ENCODE measurements at places on chromosomes 13 and 19.

GRCh38 chr19:28435551-28436271, 777.2 kb downstream of the UQCRFS1 start:
- no peak for DNase-seq

GRCh38 chr13:59356607-59357006, 807.1 kb downstream of the DIAPH3 start:
- DNase-seq, result no peak

DNA sequence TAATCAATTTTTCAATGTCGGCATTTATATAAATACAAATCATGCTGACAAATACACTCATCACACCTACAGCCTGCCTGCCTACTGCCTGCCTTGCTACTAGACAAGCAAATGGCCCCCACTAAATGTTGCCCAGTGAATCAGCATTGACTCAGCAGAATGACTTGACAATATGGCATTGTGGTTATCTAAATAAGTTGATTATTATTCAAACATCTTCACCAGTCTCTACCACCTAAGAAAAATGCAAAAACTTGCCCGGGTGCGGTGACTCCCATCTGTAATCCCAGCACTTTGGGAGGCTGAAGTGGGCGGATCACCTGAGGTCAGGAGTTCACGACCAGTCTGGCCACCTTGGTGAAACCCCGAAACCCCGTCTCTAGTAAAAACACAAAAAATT, 296.1 kb downstream of the PCDH9 start:
- no peak for DNase-seq

- no peak for DNase-seq
Measured at GRCh38 chr19:6503407-6504201, 1.5 kb upstream of the TUBB4A start.

DNA sequence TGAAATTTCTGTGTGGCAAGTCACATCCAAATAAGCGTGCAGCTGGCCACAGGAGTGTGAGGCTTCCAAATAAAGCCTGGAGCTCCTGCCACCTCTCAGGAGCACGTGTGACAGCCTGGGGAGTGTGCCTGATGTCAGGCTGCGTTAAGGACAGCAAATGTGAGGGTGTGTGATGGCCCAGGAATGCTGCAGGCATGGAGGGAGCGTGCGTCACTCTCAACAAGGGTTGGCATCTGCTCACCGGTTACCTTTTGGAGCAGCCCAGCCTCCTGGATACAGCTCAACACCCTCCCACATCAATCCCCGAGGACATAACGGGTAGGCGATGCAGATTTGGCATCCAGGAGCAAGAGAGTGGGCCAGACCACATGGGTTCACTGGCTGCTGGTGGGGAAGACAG, 19.0 kb downstream of the NUMBL start:
- DNase-seq, result no peak

- DNase-seq, result no peak
Measured at GRCh38 chr13:101179021-101179420, 237.3 kb downstream of the NALCN start.

- DNase-seq, result no peak
Measured at GRCh38 chr13:52842441-52842840, 6.0 kb downstream of the PCDH8 start.

- DNase-seq, result no peak
Measured at GRCh38 chr13:105638426-105638825, 897.0 kb downstream of the EFNB2 start.

DNA sequence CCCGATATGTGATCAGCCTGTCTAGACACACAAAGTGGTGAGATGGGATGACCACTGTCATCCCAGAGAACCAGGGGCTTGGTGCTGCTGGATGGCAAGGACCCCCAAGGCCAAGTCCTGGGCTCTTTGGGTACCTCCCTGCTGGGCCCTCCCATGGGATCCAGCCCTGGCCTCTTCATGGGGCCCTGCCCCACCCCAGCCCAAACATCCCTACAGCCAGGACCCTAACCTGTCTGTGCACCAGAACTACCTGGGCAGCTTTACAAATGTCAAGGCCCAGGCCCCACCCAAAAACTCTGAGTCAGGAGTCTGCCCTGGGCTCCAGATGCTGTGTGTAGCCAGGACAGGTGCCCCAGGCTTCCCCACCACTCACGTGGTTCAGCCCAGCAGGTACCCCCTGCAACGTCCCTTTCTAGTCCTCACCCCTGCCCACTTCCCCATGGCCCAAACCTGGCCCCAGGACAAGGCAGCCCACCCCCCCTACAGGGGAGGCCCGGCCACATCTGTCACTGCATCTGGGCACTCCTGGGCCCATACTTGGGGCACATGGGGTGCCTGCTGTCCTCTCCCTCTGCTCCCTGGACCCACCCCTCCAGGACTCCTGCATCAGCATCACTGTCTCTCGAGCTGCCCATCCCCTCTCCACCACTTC, 233.5 kb downstream of the TUBA3C start:
- no peak for DNase-seq

DNA sequence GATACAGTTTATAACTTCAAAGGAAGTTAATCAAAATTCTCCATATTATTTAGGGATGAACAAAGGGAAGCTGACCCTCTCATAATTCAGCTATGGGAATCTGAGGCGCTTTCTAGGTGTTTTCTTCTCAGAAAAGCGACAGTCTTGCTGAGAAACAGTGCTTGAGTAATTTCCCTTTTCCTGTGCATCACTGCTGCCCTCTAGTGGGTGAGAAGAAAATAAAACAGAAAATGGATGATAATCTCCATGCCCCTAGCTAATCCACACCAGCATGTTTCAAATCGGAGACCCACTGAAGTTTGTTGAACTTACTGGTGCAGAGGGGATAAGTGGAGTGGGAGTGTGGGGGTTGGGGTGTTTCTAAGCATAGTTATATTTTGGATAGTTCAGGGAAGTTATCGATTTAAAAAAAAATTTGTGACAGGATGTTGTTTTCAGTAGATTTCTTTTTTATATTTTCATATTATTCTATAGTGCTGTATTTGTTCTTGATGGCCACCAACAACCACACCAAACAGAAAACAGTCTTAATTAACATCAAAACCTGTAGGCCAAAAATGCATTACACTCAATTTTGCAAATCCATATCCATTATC, 21.4 kb downstream of the LCP1 start:
- DNase-seq, result peak; percentile 70

- no peak for DNase-seq
Measured at GRCh38 chr19:46785980-46786235, 2.5 kb downstream of the SLC1A5 start.

Data from left kidney (tissue), 8 donors.